AG20443 (cell line): ENCODE measurements at places on chromosomes 12 and 14.
A peak's percentile ranks its signal among the peaks of the same experiment; 100 is the strongest.

- DNase-seq, result no peak
These were observed 3.3 kb downstream of the ARHGAP9 start for GRCh38 chr12:57476162-57476992.

- DNase-seq, result no peak
These were observed 14.8 kb downstream of the HSP90B1 start for GRCh38 chr12:103944964-103945363.

- no peak for DNase-seq
These were observed 188.2 kb upstream of the RMST start for GRCh38 chr12:97274386-97274785.

GRCh38 chr12:90100579-90100978 lies 391.9 kb upstream of the ATP2B1 start:
- no peak for DNase-seq

GRCh38 chr12:130994821-130995375 lies 41.2 kb downstream of the ADGRD1 start:
- DNase-seq, result no peak

DNA sequence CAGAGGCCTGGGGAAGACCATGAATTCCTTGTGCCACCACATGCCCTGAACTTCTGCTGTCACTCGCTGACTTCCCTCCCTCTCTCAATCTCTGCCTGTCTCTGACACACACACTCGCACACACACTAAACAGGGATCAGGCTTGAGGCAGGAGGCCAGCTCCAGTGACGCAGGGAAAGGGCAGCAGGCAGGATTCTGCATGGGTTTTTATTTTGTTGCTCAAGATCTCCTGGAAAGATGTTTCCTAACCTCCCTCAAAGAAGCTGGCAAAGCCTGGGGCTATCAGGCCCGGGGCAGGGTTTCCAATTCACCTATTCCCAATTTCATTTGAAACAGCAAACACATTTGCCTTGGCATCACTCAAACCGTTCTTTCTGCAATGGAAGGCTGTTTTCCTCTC lies 27.7 kb upstream of the PEX5 start:
- peak; percentile 82 for DNase-seq

- no peak for DNase-seq
These were observed 58.3 kb downstream of the PRIMA1 start for GRCh38 chr14:93729993-93730392.

- DNase-seq, result peak; percentile 24
These were observed 17.6 kb downstream of the KERA start for GRCh38 chr12:91040096-91040755.

DNA sequence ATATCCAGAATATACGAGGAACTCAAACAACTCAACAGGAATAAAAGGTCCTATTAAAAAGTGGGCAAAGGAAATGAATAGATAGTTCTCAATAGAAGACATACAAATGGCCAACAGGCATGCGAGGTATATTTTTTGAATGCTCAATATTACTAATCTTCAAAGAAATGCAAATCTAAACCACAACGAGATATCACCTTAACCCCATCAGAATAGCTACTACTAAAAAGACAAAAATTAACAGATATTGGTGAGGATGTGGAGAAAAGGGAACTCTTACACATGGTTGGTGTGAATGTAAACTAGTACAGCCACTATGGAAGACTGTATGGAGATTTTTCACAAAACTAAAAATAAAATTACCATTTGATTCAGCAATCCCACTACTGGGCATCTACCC lies 99.2 kb downstream of the TMEM260 start:
- DNase-seq, result no peak

GRCh38 chr14:75630695-75631452 lies 29.8 kb downstream of the ERG28 start:
- no peak for DNase-seq

DNA sequence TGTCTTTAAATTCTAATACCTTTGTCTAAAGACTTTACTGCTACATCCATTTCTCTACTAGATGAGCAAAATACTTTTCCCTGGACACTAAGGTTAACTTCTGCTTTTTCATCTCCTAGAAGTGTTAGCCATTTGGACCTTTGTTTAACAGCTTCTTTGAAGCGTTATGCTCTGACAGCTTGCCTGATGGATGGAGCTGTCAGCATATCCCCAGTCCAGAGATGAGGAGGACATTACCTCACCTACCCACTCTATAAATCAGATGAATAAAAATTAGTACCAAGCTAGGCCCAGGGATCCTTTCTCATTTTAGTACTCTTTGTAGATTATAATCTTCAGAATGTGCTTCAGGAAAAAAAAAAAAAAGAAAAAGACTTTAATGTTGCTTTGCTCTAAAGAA lies 222.7 kb downstream of the PELI2 start:
- no peak for DNase-seq

DNA sequence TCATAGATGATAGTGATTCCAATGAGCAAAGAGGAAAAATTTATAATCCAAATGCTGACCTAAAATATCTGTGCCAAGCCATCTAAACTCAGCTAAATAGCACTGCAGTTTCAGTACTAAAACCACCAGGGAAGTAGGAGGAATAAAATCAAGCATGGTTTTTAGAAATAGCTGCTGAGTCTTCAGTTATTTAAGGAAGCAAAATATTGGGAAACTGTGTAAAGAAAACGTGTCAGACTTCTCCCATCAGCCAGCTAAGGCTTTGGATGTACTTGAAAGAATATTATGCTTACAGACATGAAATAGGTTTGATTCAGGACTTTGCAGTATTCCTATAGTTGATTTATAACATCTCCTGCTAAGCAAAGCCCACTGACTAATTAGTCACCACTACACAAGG lies 24.7 kb downstream of the CLEC2D start:
- DNase-seq, result no peak

DNA sequence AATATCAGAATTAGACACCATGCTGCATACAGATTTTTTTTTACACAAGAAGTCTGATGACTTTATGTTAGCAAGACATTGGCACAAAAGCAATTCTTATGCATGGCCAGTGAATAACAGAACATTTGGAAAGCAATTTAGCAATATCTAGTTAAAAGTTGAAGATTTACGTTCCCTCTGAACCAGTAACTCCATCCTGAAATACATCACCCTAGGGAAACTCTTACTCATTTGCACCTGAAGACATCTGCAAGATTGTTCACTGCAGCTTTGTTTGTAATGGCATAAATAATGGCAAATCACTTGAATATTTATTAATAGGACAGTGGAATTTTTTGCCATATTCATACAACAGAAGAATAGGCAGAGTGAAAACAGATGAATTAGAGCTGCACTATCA lies 670.0 kb upstream of the NOVA1 start:
- DNase-seq, result no peak
